ENCODE measurements at places on chromosomes 7 and 10.

DNA sequence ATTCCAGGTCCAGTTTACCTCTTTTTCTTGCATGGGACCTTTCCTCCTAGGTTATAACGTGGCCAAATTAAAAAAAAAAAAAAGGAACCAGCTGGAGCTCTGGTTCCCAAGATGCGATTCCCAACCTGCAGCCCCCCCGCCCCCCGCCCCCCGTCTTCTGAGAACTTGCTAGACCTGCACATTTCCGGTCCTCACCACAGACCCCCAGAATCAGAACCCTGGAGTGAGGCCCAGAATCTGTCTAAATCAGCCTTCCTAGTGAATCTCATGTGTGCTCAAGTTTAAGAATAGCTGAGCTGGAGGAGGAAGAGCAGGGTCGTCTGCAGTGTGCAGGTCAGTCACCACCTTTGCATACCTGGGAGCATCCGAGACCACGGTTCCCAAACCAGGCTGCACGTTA lies 144.2 kb downstream of the KLF6 start:
- no peaks in the 10 kb centered on the region for H3K4me1 ChIP-seq
- H3K4me3 ChIP-seq: no peak overlapping the region
- H3K27ac ChIP-seq: no peak overlapping the region

GRCh38 chr7:120441850-120442249 lies 168.9 kb downstream of the KCND2 start:
- no peaks in the 10 kb centered on the region for H3K27me3 ChIP-seq
- no peak overlapping the region for H3K4me3 ChIP-seq
- H3K27ac ChIP-seq: no peak overlapping the region
- DNase-seq: no peak
- H3K36me3 ChIP-seq: no peaks in the 10 kb centered on the region

GRCh38 chr7:80916770-80917741 lies 1.8 kb downstream of the SEMA3C start:
- H3K27ac ChIP-seq: no peak overlapping the region
- no peaks in the 10 kb centered on the region for H3K36me3 ChIP-seq
- no peaks in the 10 kb centered on the region for H3K4me1 ChIP-seq
- no peak for DNase-seq

- no peaks in the 10 kb centered on the region for H3K36me3 ChIP-seq
- H3K4me3 ChIP-seq: no peak overlapping the region
- no peak for DNase-seq
- H3K27me3 ChIP-seq: no peaks in the 10 kb centered on the region
Observed at GRCh38 chr7:152664636-152665035, 11.3 kb downstream of the XRCC2 start.
